Astrocyte of the spinal cord (primary cell): ENCODE measurements at places on chromosomes 1 and 21.

GRCh38 chr1:119132179-119132578, 8.3 kb downstream of the WARS2 start:
- DNase-seq = no peak

GRCh38 chr1:155978325-155978972, at the start of gene ARHGEF2:
TSS of gene ARHGEF2 (minus strand) at chr1:155978547. CDS start at chr1:155978427, 120 bp downstream.
- peak; percentile 65 for DNase-seq

DNA sequence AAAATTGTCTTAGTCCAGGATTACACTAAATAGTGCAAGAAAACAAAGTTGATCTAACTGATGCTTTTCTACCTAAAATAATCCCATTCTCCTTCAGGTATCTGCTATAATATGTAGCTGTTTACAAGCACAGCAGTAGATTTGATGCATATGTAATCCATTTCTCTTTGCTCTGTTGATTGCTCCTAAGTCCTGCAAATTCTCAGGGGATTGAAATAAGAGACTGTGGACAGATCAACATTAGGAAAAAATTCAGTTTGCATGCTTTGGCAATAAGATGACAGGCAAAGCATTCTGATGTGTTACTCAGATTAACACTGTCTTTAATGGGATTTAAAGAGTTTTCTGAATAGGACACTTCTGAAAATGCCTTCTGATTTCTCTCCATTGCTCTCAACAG, 34.7 kb downstream of the RNF11 start:
- no peak for DNase-seq

DNA sequence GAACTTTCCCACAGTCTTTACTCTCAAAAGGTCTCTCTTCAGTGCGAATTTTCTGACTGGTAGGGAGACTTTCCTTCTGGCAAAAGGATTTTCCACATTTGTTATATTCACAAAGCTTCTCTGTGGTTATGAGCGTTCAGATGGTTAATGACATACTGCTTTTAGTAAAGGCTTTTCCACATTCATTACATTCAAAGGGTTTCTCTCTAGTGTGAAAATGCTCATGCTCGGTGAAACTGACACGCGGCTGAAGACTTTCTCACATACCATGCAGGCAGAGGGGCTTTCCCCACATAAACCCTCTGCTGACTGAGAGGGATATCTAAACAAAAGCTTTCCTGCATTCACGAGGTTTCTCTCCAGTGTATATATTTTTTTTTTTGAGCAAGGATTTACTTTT, 9.9 kb upstream of the KLF18 start:
- DNase-seq = no peak

DNA sequence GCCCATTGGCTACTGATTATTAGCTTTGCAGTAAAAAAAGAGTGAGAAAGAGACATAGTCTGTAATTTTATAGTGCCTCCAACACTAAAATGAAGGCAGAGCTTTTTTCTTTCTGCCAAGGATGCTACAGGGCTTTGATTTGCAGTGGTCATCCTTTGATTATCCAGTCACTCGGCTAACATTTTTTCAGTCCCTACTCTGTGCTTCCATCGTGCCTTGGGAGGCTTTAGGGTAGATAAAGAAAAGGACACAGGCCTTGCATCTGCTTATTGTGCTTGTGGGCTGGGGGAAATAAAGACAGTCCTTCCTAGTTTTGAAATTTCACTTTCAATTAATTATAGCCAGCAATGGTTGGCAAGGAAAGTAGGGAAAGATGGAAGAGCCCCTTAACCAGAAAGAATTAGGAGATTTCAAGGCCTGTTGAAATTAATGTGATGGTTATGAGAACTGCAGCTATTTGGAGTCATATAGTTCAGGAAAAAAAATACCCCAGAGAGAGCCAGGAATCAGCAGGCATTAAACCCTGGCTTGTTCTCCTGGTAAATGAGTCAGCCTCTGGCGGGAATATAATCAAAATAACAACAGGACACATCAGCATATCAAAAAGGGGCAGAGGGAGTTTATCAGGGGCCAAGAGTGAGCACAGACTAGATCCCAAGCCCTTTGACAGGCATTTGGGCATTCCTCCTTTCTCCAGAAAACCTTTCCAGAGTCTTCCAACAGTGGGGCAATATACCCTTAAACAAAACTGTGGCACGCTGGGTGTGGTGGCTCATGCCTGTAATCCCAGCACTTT, 27.4 kb downstream of the CACHD1 start:
- no peak for DNase-seq

- DNase-seq = no peak
Observed at GRCh38 chr1:93137604-93138292, 42.5 kb downstream of the TMED5 start.

- peak; percentile 30 for DNase-seq
Observed at GRCh38 chr1:229410692-229411433, 23.0 kb downstream of the ACTA1 start.

GRCh38 chr21:28674763-28675162, 317.9 kb downstream of the LTN1 start:
- no peak for DNase-seq

GRCh38 chr1:8456991-8457390, 139.1 kb downstream of the SLC45A1 start:
- DNase-seq = no peak

DNA sequence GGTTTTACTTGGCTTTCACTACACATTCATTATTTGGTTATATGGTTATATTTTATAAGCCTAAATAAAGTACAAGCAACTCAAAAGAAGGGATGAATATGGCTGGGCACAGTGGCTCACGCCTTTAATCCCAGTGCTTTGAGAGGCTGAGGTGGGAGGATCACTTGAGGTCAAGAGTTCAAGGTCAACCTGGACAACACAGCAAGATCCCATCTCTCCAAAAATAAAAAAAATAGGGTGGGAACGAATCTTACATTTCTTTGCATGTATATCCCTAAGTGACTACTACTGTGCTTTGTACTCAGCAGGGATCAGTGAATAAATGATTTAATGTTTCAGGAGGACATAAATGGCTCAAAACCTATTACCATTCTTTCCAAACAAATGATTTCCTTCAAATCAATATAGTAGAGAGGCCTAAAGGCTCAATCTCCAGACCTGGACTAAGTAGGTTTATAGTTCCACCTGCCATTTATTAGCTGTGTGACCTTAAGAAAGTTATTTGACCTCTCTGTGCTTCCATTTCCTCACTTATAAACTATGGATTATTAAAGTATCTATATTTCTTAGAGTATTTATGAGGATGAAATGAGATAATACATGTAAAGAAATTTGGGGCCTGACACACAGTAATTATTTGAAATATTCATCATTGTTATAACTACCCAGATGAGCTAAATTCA, 28.3 kb downstream of the TGFBR3 start:
- no peak for DNase-seq

GRCh38 chr1:155051777-155052398, 772 bp downstream of the ADAM15 start:
- peak; percentile 19 for DNase-seq

DNA sequence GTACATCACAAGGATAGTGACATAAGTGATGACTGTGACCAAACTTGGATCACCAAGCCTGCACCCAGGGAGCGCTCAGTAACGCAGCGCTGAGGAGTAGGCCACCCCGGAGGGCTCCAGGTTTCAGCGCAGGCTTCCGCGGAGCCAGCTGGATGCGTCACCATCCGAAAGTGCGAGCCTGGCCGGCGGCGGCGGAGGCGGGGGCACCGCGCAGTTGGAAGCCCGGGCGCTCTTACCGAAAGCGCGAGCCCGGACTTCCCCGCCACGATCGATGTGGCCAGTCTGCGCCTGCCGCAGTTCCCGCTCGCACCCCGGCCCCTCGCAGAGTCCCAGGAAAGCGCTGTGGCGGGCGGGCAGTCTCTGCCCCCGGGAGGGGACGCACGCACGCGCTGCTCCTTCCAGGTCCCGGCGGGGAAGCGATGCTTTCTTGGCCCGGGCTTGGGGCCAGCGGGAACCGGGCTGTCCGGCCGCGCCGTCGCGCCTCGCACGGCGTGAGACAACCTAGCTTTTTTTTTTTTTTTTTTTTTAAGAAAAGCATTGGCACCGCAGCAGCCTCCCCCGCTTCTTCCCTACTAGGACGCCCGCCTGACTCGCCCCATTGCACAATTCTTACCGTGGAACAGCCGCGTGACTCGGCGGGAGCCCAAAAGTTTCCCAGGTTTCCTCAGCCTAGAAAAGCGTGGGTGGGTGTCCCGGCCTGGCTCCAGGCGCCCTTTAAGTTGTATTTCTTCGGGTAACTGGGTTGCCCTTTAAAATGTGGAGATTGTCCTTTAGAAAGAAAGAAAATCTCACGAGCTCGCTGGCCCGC, 36.4 kb upstream of the JAK1 start:
- DNase-seq = peak; percentile 81

GRCh38 chr1:162068301-162068700, 1.2 kb upstream of the NOS1AP start:
- no peak for DNase-seq

DNA sequence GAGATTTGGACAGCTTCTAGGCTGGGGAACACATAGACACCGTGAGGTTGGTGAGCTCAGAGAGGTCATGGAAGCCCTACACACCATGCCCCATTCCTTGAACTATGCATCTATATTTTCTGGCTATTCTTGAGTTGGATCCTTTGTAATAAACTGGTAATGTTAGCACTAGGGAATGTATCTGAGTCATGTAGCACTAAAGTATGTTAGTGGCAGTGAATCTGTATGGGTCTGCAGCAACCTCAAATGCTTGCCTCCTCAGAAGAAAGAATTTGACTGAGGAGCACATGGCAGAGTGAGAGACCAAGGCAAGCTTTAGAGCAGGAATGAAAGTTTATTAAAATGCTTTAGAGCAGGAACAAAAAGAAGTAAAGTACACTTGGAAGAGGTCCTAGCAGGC, 43.7 kb upstream of the LRRC7 start:
- peak; percentile 64 for DNase-seq

- DNase-seq = no peak
Observed at GRCh38 chr1:165342168-165342567, 14.3 kb downstream of the LMX1A start.

DNA sequence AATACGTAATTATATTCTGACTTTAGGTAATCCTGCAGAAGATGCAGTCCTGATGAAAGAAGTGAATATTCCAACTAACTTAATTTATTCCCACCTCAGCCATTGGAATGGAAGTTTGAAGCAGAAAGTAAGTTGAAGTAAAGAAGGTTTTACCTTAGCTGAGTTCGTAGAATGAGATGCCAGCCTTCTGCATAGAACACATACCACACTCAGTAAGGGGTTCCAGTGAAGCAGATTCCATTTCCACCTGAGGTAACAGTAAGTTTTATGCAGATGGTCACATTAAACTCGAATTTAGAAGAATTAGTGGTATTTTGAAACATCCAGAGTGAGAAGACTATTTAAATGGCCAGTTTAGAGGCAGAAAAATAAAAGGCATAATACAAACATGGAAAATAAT, 20.2 kb downstream of the RBM11 start:
- no peak for DNase-seq

DNA sequence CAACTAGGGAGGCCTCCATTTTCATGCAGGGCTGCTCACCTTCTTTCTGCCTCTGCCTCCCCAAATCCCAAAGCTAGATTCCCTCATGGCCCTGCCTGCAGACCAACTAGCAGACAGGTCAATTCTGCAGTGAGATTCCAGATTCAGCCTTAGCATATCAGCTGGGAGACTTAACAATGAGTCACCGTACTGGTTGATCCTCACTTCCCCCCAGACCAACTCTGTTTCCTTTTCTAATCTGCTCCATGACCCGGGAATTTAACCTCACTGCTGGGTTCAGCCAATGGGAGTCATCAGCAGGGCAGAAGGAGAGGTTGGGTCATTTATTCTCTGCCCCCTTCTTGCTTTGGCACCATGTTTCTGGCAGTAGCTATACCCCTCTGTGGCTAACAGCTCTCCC, 140.6 kb upstream of the GRIK3 start:
- DNase-seq = no peak

GRCh38 chr1:203150511-203151297, 23.2 kb downstream of the ADORA1 start:
- no peak for DNase-seq

DNA sequence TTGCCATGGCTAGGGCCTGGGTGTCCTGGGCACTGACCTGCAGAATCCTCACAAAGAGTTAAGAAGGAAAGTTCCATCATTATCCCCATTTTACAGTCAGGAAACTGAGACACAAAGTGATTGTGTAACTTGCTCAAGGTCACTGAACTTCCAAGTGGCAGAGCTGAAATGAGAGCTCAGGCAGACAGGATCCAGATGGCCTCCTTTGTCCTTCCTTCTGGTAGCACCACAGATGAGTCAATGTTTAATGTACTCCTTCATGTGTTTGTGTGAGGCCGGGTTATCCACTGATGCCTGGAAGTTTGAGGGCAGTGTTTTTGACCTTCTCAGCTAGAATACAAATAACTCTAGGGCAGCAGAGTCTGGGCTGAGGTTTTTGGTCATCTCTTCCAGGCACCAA, 207.0 kb downstream of the TNR start:
- peak; percentile 48 for DNase-seq

DNA sequence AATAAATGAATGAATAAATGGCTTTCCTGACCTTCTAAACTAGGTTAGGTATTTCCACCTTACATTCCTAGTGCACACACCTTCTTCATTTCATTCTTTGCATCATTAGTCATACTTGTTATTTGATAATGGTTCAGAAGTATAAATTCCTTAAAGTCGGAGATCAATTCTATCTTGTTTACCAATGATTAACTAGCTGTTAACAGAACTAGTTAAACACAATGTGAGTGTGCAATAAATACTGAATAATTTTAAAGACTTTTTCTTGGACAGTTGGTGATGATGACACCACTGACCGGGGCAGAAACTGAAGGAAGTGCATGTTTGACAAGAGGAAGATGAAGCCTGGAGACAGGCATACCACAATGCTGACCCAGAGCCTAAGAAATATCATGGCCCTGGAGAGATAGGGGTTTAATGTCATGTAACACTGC, 207.1 kb upstream of the DEPDC1 start:
- DNase-seq = no peak

- DNase-seq = no peak
Observed at GRCh38 chr1:3073489-3074296, 4.7 kb downstream of the PRDM16 start.

DNA sequence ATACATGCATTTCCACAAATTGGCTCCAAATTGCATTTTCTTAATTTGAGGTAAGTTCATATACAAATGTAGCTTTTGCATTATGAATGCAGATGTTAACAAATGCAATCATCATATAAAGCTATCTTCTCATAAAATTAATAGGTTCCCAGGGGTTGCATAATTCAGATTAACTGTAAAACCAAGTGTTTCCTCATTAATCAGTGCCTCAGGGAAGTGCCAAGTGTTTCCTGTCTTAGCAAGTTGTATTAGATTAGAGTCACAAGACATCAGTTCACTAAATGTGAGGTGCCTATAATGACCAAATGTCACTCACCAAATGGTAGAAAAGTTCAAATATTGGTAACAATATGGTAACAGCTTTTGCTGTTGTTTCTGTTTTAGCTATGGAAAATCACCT, 140.8 kb downstream of the PTGER3 start:
- no peak for DNase-seq

- no peak for DNase-seq
Observed at GRCh38 chr1:244171241-244171985, 120.3 kb downstream of the ZBTB18 start.

- DNase-seq = no peak
Observed at GRCh38 chr1:159970932-159971342, 16.9 kb upstream of the SLAMF9 start.

DNA sequence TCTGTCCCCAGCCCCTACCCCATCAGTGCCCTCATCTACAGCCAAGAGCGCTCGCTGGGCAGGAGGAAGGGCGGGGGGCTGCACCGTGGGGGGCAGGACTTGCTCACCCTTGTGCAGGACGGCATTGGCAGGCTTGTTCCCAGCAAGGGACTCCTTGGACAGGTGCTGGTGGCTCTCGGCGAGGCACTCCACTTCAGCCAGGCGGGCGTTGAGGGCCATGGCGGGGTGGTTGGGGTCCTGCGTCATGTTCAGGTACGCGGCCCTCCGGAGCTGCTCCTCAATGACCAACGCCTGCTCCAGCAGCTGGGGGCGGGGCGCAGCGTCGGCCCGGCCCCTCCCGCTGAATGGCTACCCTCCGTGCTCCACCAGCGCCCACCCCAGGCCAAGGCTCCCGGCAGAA, 64.0 kb downstream of the KCNAB2 start:
- no peak for DNase-seq
